Esophagus (tissue), 2 donors: ENCODE measurements at places on chromosomes 13 and 19. TPM values are rescaled to one million over a fixed set of nuclear protein-coding genes. Genes with fewer than 3 reads are reported as not detected.

Gene MBD3L3
- polyA plus RNA-seq: not detected

Gene COX6B2
- polyA plus RNA-seq: 0.48 TPM

Gene PEG3
- 0.52 TPM for polyA plus RNA-seq

Gene OLFM4
- polyA plus RNA-seq: 1.3 TPM

Gene IGFL3
- polyA plus RNA-seq: not detected

Gene ITGBL1
- 0.96 TPM for polyA plus RNA-seq

Gene TMC4
- 11.0 TPM for polyA plus RNA-seq
